Upper lobe of right lung (tissue), 1 donor: ENCODE measurements at places on chromosomes 1 and 21.

DNA sequence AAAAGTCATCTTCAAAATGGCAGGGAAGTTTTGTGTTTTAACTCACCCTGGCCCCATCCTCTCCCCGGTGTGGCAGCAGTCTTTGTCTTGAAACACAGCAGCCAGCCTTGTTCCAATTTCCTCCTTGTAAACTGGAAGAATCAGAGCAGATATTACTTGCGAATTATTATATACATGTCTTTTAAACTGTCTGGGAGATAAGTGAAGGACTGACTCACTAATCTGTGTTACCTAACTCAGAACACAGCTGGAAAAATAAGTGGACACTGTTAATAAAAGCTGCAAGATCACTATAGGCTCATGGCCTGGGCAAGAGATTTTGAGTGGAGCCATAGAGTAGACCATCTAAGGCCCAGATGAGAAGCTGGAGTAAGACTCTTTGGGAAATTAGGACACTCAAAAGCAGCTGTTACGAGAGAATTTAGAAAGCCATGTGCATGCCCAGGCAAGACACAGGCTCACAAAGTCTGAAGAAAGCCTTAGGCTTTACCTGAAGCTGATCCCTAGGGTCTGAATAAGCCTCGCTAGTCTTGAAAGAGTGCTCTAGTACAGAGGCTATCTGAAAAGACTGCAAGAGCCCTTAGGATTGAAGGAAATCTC, 233.0 kb upstream of the RAB4A start:
- DNase-seq = no peak

DNA sequence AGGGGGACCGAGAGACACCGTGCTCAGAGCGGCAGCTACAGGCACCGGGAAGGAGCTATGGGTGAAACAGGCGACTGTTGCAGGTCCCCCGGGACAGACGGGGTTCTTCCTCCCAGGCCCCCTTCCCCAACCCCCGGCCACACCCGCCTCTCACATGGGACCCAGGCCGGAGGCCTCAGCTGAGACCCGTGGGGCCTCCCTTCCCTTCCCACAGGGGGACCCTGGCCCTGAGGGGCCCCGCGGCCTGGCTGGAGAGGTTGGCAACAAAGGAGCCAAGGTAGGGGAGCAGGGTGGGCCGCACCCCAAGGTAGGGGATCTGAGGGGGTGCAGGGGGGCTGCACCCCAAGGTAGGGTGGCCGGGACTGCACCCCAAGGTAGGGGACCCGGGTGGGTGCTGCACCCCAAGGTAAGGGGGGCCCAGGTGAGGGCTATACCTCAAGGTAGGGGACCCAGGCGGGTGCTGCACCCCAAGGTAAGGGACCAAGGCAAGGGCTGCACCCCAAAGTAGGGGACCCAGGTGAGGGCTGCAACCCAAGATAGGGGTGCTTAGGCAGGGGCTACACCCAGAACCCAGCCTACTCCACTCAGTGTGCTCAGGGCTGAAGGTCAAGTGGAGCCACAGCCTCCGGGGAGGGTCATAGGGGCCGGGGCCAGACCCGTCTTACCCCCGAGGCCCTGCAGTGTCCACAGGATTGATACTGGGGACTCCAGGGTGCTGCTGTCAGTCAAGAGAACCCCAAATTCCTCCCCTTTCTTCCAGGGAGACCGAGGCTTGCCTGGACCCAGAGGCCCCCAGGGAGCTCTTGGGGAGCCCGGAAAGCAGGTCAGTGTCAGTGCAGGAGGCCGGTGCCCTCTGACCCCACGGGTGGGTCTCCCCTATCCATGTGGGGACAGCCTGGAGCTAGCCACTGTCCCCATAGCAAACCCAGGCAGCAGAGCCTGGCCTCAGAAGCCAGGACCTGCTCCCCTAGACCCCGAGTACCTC, 22.7 kb downstream of the COL6A2 start:
- peak; percentile 60 for DNase-seq

GRCh38 chr1:246733704-246734103, 9.5 kb downstream of the SCCPDH start:
- DNase-seq = no peak

DNA sequence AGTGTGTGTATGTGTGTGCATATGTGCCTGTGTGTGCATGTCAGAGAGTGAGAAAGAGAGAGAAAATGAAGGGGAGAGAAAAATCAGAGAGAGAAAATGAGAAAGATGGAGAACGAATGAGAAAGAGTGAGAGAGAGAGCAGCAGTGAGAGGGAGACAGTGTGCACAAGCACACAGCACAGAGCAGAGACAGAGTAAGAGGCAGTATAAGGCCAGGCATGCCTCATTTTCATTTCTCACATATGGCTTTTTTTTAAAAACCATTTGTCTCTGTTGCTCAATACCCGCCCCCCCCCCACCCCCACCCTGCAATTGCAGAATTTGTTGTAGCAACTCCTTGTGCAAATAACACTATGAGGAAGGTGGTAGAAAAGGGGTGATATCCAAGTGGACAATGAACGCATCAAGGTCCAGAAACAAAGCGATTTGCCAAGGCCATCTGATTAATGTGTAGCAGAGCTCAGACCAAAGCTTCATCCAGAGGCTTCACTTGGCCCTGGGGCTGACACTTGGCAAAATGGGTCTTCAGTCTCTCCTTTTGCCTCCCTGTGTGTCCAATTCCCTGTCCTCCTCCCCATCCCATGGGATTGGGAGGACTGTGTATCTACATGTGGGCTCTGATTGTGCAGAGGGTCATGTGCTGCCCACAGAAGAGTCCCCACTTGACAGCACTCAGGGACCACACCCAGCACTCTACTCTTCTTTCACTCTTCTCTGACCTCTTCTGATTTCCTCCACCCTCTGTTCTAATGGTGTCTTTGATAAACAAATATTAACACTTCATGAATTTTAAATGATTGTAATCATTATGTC, 38.9 kb upstream of the HSD3B1 start:
- no peak for DNase-seq

- no peak for DNase-seq
These were observed 13.8 kb downstream of the PDIK1L start for GRCh38 chr1:26125382-26125781.

- no peak for DNase-seq
These were observed 607.9 kb upstream of the TMPRSS15 start for GRCh38 chr21:19011451-19011850.

DNA sequence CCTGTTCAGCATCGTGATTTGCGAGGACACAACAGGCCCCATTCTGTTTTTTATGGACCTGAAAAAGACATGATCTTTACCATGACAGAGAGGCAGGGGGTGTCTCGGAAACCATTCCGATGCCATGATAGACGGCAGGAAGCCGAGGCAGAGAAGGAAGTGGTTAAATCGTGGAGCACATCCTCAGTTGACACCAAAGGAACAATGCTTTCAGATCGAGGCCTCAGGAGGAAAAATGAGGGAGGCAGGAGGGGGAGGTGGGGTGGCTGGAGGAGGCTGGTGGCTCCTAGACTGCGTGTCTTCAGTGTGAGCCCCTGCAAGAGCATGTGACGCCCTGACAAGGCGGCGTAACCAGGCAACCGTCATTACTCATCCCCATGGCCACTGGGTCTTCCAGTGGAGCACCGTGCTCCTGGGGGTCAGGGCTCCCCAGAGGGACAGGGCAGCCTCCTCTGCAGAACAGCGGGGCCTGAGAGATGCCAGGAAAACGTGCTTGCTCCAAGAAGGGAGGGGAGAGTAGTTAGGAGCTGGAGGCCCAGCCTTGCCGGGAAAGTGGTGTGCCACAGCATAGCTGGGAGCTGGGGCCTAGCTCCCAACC, 172.8 kb upstream of the TMEM51 start:
- no peak for DNase-seq

- DNase-seq = no peak
These were observed 384.6 kb downstream of the PLPP3 start for GRCh38 chr1:56194701-56195300.

DNA sequence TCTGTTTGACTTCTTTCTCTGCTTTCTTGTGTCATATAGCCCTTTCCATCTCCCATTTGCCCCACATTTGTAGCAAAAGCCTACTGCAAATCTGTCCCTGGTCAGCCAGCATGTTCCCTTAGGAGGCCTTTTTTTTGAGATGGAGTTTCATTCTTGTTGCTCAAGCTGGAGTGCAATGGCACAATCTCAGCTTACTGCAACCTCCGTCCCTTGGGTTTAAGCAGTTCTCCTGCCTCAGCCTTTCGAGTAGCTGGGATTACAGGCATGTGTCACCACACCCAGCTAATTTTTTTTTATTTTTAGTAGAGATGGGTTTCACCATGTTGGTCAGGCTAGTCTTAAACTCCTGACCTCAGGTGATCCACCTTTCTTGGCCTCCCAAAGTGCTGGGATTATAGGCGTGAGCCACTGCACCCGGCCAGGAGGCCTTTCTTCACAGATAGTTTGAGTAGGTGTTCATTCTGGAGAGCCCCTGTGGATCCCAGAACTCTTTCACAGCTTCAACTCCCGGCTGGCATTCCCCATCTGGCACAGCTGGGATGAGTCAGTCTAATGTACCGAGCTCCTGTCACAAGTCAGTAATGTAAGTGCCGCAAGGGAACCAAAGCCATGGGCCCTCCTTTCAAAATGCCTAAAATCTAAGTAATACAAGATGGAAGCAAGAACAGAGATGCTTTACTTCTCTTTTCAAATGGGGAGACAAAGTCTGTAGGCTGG, 9.4 kb upstream of the NHLH1 start:
- DNase-seq = no peak

GRCh38 chr1:190328361-190328760, 149.3 kb downstream of the BRINP3 start:
- no peak for DNase-seq

DNA sequence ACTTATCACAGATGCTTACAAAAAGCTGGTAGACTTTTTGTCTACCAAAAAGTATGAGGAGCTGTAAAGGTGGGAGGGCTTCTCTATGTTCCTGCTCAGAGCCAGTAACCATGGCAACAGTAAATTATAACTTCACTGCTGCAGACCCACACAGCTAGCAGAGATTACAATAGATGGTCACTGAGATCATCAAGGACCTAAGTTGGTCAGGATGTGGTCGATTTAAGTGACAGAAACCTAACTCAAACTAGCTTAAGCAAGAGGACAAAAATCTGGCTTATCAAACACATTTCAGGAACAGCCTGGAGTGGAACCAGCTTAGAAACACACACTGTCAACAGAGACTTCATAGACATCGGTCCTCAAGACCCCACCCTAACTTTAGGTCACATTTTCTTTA, 113.4 kb upstream of the ATP1A1 start:
- DNase-seq = no peak

- DNase-seq = no peak
These were observed 151.3 kb downstream of the ADGRL4 start for GRCh38 chr1:78855258-78855657.

- no peak for DNase-seq
These were observed 29.1 kb downstream of the PIGP start for GRCh38 chr21:37043818-37044217.
